Activated T-helper 1 cell treated with Interleukin-2 at 50 U/mL for 16 hours (primary cell): ENCODE measurements at places on chromosomes 4 and X.

GRCh38 chr4:149466446-149466845 is 349.2 kb downstream of the IQCM start:
- no peak for DNase-seq

- DNase-seq, result no peak
These were observed 134.4 kb downstream of the MAD2L1 start for GRCh38 chr4:119932277-119932676.

DNA sequence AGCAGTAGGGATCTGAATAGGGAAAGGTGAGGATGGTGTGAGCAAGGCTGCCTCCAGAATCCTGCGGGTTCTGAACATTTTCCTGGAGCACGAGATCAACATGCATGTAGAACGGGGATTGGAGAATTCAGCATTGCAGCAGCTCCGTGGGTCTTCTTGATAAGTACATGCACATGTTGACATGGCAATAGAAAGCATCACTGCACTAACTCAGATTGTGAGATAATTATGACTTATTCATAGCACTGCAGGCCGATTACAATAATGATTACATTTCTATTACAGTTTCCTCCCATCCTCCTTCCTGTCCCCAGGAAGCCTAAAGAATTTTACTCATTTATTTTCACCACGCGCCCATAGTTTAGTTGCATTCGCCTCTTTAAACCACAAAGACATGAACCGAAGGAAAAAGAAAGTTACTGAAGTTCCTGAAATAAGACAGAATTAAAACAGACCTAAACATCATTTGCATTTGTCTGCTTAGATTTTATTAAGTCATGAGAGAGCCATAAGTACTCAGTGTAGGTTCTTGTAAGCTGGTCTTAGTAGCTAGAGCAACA is 61.3 kb upstream of the ARX start:
- DNase-seq, result no peak

GRCh38 chr4:84401701-84402306 is 97.3 kb downstream of the NKX6-1 start:
- no peak for DNase-seq

DNA sequence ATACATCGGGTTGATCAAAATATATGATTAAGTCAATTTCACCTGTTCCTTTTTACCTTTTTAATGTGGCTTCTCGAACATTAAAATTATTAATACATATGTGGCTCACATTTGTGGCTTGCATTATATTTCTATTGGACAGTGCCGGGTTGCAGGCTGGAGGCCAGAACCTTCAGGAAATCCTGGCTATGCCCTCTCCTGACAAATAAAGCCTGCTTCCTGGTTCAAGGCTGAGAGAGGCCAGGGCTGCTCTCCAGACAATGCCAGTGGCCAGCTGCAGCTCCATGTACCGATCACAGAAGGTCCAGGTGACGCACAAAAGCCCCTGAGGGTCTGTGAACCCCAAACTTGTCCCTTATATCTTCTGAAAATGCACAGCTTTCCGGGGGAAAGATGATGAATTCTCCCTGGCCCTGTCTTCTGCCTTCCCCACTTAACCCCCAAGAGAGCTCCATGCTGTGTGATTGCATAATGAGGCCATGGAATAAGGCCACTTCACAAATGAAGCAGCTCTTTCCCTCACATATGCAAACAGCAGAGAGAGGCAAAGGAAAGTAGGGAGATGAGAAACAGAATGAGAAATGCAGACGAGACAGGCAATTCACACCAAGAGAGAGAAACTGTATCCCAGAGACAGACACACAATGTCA is 241.2 kb downstream of the BCOR start:
- no peak for DNase-seq
